ENCODE measurements at places on chromosomes 12 and 14. TPM values are rescaled to one million over a fixed set of nuclear protein-coding genes. Genes with fewer than 3 reads are reported as not detected.

DNA sequence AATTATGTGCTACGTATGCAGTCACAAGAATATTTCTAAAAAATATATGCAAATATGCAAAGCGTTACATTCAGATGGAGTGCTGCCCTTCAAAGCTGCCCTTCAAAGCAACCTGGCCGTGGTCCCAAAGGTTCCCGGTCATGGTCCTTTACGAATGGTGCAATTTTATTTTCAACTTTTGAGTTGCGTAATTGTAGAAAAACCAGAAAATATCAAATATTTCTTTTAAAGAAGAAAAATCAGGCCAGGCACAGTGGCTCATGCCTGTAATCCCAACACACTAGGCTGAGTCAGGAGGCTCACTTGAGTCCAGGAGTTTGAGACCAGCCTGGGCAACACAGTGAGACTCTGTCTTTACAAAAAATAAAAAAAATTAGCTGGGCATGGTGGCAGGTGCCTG lies 21.4 kb downstream of the CLSTN3 start:
- DNase-seq = no peak
- no peak overlapping the region for H3K4me3 ChIP-seq
- no peaks in the 10 kb centered on the region for H3K27me3 ChIP-seq
- H3K4me1 ChIP-seq = no peaks in the 10 kb centered on the region
- peaks cover 7% of the 10 kb centered on the region for H3K36me3 ChIP-seq

DNA sequence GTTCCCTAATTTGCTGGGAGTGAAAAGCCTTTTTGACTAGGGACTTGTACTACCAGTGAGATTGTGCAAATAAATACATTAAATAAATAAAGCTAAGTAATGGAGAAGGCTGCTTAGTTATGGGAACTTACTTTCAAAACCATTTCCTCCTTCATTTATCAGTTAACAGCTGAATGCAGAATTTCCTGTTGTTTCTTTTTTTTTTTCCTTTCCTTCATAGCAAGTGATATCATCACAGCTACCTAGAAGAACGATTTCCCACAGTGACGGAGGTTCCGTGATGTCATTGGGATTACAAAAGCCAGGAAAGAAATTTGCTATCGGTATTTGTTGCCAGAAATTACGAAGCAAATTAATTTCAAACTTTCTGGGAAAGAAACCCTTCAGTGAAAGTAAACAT lies 42.1 kb upstream of the SOCS2 start:
- peaks cover 7% of the 10 kb centered on the region for H3K27me3 ChIP-seq
- H3K4me3 ChIP-seq = no peak overlapping the region
- no peaks in the 10 kb centered on the region for H3K36me3 ChIP-seq
- peaks cover 18% of the 10 kb centered on the region for H3K4me1 ChIP-seq
- DNase-seq = no peak

- DNase-seq = no peak
- no peaks in the 10 kb centered on the region for H3K4me1 ChIP-seq
- H3K27me3 ChIP-seq = peaks cover 32% of the 10 kb centered on the region
- no peak overlapping the region for H3K27ac ChIP-seq
- no peak overlapping the region for H3K4me3 ChIP-seq
- no peaks in the 10 kb centered on the region for H3K36me3 ChIP-seq
These were observed 21.4 kb upstream of the CMKLR1 start for GRCh38 chr12:108360487-108360886.

The REC8 gene
- total RNA-seq = 42.7 TPM

GRCh38 chr12:124520907-124521306 lies 46.5 kb downstream of the NCOR2 start:
- H3K27me3 ChIP-seq = no peaks in the 10 kb centered on the region
- DNase-seq = no peak
- H3K36me3 ChIP-seq = peaks cover 76% of the 10 kb centered on the region
- peak overlapping the region; percentile 22 for H3K4me3 ChIP-seq
- H3K4me1 ChIP-seq = peaks cover 63% of the 10 kb centered on the region

DNA sequence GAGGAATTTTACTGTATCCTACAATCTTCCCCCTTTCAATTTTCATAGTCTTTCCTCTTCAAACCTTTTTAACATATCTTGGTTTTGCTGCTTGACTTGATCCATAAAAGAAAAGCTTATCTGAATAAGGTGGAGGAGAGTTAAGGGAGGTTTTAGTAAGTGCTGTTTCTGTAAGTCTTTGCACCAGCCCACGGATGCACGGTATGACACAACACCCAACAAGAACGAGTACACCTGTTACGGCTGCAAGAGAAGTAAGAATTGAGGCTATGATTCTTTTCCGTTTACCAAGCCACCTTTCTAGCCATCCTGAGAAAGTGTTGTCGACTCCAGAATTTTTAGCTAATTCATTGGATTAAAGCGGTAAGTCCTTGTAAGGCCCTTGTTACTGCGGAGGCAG lies 26.1 kb upstream of the CPNE8 start:
- DNase-seq = no peak
- H3K36me3 ChIP-seq = no peaks in the 10 kb centered on the region
- H3K27me3 ChIP-seq = no peaks in the 10 kb centered on the region
- peak overlapping the region; percentile 19 for H3K4me3 ChIP-seq
- H3K27ac ChIP-seq = peak overlapping the region; percentile 77

- H3K27ac ChIP-seq = no peak overlapping the region
- no peaks in the 10 kb centered on the region for H3K4me1 ChIP-seq
- peaks cover 19% of the 10 kb centered on the region for H3K36me3 ChIP-seq
- peak overlapping the region; percentile 92 for H3K4me3 ChIP-seq
These were observed 1.4 kb downstream of the COCH start for GRCh38 chr14:30875788-30876053.

- H3K27me3 ChIP-seq = no peaks in the 10 kb centered on the region
- no peak overlapping the region for H3K4me3 ChIP-seq
- peaks cover 12% of the 10 kb centered on the region for H3K4me1 ChIP-seq
- H3K27ac ChIP-seq = peak overlapping the region; percentile 79
These were observed 16.2 kb downstream of the ABHD4 start for GRCh38 chr14:22614240-22614799.

The RPS6KL1 gene
- total RNA-seq = 16.4 TPM

GRCh38 chr12:50196537-50196936 lies 29.4 kb upstream of the CERS5 start:
- DNase-seq = no peak
- H3K27ac ChIP-seq = no peak overlapping the region
- peaks cover 5% of the 10 kb centered on the region for H3K4me1 ChIP-seq
- H3K36me3 ChIP-seq = peaks cover 5% of the 10 kb centered on the region
- no peaks in the 10 kb centered on the region for H3K27me3 ChIP-seq
- no peak overlapping the region for H3K4me3 ChIP-seq
